ENCODE measurements at places on chromosomes 12 and 14. TPM values are rescaled to one million over a fixed set of nuclear protein-coding genes. Genes with fewer than 3 reads are reported as not detected.

ACOT4 gene
- not detected for total RNA-seq

DNA sequence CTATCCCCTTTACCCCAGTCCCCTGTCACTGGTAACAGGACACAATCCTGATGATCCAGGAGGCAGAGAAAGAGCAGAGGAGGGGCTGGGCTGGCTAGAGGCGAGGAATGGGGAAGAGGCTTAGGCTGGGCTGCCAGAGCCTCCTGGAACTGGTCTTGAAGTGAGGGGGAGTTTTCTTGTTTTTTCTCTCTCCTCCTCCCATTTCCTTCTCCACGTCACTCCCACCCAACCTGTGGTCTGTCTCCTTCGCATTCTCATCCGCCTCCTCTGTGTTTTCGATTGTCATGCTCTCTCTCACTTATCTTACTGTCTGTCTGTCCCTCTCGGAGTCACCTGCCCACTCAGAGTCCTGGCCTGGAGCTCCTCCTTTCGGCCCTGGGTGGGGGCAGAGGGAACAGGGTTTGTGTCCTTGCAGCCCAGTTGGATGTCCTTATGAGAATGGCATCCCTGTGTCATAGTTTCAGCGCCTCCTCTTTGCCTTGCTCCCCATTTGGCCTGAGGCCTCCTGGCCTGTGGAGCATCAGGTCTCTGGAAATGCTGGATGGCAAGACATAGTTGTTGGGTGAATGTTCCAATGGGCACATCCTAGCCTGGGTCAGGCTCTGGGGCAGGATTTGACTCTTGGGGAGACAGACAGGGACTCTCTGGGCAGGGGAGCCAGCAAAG lies 3.4 kb upstream of the KRT80 start:
- peak overlapping the region; percentile 82 for H3K27ac ChIP-seq
- no peaks in the 10 kb centered on the region for H3K27me3 ChIP-seq
- H3K36me3 ChIP-seq = no peaks in the 10 kb centered on the region

DNA sequence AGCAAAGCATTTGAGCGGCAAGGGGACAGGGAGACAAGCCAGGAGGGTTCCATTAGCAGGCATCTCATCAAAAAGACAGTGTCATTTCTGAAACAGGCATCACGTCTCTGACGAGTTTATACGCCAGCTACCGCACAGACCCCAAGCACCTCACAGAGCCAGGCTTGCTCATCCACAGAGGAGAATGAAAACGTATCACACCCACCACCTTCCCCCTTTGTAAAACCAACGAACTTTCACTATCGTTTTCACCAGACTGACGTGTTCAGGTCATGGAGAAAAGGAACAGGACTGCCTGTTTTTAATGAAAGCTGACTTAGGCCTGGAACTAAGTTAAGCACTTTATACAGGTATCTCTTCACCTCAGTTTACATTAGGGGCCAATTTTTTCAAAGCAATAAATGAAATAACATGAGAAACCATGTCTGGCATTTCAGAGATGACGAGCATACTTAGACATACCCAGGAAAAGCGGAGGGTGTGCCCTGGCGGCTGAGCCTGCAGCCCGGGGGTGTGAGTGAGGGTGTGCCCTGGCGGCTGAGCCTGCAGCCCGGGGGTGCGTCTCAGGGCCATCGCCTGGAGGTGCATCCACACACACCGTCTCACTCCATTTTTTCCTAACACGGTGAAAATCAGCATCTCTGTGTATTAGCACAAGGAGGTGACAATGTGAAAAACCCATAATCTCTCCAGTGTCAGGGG lies 41.9 kb downstream of the STX2 start:
- H3K4me1 ChIP-seq = no peaks in the 10 kb centered on the region
- H3K27ac ChIP-seq = no peak overlapping the region
- H3K36me3 ChIP-seq = no peaks in the 10 kb centered on the region
- no peak for DNase-seq

SAMD4A gene
- 62.1 TPM for total RNA-seq

NYNRIN gene
- total RNA-seq = 43.4 TPM

DNA sequence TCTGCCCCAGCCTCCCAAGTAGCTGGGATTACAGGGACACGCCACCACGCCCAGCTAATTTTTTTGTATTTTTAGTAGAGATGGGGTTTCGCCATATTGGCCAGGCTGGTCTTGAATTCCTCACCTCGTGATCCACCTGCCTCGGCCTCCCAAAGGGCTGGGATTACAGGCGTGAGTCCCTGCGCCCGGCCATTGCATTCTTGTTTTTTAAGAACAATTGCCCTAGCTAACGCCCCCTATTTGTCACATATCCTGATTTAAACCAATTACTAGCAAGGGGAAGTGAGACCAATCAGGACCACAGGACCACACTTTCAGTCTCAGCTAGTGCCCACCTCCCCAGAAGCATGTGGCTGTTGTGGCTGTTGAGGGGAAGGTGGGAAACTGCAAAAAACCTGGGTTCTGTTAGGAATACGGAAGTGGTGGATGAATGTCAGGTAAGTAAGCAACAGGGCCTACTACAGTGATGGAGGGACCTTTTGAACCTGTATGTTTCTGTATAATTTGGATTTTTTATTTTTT lies 37.8 kb upstream of the NFYB start:
- peaks cover 20% of the 10 kb centered on the region for H3K4me1 ChIP-seq
- H3K27me3 ChIP-seq = no peaks in the 10 kb centered on the region
- DNase-seq = no peak
- H3K4me3 ChIP-seq = no peak overlapping the region

Data from uterus (tissue), 4 donors.